Lung (tissue), 17 donors: ENCODE measurements at places on chromosomes 6 and 20.
A peak's percentile ranks its signal among the peaks of the same experiment; 100 is the strongest.

- no peak for DNase-seq
Measured at GRCh38 chr6:27168586-27169443, 78.7 kb upstream of the PRSS16 start.

GRCh38 chr6:18207438-18207837 lies 52.2 kb downstream of the KDM1B start:
- DNase-seq: peak; percentile 39

DNA sequence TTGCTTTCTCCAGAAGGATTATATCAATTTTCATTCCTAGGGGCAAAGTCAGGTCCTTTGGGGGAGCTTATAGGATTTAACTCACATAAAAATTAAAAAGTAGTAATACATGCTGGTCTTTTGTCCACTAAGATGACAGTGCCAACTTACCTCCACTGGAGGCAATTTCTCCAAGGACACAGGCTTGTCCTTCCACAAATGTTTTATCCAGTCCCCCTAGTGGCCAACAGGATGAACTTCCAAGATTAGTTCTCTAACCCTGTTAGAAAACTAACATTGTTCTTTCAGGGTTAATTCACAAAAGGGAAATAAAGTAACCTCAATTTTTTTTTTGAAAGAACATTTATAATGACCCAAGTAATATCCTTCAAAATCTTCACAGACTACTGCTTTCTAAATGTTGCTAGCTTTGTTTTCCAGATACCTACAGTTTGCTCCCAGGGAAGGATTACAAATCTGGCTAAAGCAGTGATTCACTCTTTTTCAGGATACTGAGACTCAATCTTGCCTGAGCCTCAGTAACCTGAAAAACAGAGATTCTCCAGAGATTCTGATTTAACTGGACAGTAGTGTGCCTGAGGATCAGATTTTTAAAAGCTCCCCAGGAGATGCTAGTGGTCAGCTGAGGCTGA lies 31.7 kb upstream of the UBR2 start:
- peak; percentile 77 for DNase-seq

DNA sequence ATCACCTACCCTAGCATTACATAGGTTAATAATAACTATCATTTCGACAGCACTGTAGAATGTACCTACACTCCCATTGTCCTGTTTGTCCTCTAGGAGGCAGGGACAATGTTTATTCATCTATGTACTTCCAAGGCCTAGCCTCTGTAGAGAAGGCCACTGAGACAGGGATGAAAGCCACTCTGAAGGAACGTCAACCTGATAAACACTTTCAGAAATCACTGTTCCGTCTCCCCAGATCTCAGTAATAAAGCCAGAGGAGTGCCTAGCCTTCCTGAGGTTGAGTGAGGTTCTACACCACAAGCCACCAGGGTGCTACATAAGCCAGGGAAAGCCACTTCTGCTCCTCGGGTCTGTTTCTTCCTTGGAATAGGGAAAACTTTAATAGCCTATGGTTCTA lies 44.8 kb downstream of the POPDC3 start:
- DNase-seq: peak; percentile 11

DNA sequence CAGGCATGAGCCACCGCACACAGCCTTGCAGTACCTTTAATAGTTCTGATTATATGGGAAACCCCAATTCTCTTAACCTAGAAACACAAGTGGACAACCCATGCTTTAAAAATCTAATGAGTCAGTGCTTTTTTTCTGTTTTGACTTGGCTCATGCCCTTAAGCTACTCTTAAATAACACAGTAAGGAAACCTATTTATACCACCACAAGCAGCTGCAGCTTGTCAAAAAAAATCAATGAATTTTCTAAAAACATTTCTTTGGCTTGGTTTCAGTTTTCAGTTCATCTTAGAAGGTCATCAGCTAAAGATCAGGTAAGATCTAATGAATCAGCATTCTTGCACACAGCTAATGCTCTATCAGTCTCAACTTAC lies 124.1 kb upstream of the DST start:
- peak; percentile 50 for DNase-seq

DNA sequence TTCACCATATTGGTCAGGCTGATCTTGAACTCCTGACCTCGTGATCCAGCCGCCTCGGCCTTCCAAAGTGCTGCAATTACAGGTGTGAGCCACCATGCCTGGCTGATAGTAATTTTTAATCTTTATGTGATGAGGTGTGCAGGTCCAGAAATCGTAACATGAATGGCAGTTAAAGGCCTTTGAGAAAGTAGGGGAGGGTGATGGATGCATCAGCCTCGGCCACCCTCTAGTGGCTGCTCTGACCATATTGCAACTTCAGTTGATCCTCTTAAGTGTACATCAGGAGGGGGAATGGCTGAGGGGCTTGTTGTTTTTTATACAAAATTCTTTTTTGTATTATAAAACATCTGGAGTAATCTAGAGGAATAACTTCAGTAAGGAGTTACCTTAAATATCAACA lies 193.0 kb downstream of the ZFAND3 start:
- DNase-seq: peak; percentile 44

- no peak for DNase-seq
Measured at GRCh38 chr6:39965751-39966150, 31.5 kb upstream of the MOCS1 start.

DNA sequence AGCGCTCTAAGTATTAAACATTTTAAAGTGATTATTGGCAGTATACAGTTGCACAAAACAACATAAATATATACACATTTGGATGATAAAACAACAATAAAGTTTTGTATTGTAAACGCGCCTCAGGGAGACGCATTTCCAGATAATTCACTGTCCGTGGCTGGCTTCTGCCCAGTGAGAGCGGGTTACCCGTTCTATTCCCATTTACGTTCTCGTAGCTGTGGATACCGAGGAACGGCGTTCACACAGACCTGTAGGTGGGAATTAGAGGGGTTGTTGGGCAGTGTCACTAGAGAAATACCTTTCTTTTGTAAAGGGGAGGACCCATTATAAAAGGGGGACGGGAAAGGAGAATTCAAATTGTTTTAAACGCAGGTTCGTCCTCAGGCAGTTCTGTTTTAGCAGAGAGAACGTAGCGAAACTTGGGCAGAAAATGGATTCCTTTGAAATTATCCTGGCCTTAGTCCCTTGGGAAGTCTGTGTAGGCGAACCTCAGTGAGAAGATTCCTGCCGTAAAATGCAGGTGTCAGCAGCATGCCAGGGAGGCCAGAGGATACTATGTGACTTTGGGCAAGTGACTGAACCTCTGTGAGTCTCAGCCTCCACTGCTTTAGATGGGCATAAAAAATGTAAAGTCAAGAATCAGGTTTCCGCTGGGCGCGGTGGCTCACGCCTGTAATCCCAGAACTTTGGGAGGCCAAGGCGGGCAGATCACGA lies 756 bp downstream of the MTG2 start:
- DNase-seq: no peak

GRCh38 chr6:90687775-90688380 lies 101.0 kb upstream of the MAP3K7 start:
- no peak for DNase-seq

- no peak for DNase-seq
Measured at GRCh38 chr20:8601542-8601912, 467.4 kb upstream of the PLCB4 start.

DNA sequence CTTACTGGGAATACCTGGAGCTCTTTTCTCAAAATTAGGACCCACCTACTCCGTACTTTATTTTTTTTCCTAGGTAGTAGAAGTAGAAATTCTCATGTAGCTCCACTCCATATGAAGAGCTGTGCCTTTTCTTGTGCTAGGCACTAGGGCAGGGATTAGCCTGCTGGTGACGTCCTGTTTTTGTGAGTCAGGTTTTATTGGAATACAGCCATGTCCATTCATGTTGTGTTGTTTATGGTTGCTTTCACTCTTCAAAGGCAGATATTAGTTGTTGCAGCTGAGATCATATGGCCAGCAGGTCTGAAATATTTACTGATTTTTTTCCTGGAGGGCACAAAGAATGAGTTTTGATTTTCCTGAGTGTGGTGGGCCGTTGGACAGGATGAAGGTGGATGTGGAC lies 20.5 kb downstream of the XRN2 start:
- no peak for DNase-seq

DNA sequence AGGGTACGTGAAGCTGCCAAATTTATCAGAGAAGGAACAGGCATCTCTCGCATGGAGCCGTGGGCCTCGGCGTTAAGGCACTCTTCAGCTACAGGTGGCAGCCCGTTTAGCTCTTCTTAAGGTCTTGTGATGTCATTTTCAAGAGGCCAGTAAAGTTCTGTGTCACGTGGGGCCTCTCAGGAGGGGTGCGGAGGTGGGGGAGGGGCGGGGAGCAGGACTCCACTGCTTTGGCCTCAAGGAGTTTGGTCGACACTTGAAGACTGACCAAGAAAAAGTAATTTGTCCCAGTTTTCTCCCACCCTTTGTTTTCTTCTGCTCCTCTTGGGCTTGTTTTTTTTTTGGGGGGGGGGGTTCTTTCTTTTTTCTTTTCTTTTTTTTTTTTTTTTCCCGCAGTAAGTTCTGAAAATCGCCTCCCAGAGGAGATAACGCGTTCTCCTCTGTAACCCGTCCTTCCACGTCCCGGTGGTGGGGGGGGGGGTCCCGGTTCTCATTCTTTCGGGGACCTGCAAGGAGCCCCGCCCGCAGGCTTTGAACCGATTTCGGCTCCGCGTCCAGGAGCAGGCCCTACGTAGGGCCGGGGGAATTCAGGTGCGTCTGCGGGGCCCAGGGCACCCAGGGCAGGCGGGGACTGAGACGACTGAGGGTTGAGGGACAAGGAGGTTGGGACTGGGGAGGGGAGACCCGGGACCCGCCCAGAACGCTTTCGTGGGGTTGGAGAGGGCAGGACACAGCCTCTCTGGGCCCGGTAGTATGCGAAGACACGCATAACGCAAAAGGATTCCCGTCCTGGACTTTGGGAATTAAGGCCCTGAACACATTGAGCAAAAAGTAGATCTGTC lies 26.0 kb downstream of the GPX6 start:
- peak; percentile 87 for DNase-seq

DNA sequence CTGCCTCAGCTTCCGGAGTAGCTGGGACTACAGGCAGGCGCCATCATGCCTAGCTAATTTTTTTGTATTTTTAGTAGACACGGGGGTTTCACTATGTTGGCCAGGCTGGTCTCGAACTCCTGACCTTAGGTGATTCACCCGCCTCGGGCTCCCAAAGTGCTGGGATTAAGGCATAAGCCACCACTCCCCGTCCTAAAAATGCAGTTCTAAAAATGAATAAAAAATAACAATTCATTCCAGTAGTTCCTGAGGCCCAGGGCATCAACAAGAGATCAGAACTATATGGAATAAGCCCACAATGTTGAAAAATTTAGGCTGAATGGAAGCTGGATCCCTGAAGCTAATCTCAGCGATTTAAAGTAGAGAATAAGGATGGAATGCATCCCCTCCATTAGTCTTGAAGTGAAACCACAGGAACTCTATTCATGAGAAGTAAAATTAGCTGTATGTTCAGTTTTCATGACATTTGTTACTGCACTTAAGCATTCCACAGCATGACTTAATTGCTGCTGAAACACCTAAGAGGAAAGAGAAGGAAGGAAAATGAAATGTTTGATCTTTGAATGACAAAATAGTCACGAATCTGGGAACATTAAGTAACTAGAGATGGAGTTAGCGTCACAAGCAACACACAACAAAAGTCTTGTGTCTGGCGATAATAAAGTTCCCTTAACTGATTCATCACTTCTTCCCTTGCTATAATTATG lies 80.4 kb upstream of the RIPOR2 start:
- peak; percentile 53 for DNase-seq

GRCh38 chr6:5280920-5281319 lies 19.6 kb downstream of the FARS2 start:
- no peak for DNase-seq

GRCh38 chr6:29723666-29724588 lies 693 bp downstream of the HLA-F start:
- DNase-seq: no peak

DNA sequence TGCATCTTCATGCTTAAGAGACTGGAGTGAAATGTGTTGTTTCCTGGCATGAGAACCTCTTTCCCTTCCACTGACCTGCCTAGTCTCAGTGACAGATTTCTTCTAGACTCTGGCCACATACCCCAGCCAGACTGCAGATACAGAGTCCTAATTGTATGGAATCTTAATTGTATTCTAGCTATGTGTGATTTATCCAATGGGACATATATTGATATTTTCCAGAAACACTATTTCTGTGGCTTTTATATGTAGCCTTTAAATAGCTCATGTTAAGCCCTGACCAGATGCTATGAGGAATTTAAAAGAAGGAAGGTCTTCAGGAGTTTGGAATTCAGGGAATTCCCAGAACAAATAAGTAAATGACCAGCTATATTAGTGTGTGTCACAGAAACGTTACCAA lies 99.0 kb downstream of the FIG4 start:
- DNase-seq: no peak

GRCh38 chr6:6224933-6225486 lies 95.5 kb downstream of the F13A1 start:
- DNase-seq: no peak

GRCh38 chr6:161038229-161039031 lies 46.9 kb downstream of the MAP3K4 start:
- peak; percentile 84 for DNase-seq

DNA sequence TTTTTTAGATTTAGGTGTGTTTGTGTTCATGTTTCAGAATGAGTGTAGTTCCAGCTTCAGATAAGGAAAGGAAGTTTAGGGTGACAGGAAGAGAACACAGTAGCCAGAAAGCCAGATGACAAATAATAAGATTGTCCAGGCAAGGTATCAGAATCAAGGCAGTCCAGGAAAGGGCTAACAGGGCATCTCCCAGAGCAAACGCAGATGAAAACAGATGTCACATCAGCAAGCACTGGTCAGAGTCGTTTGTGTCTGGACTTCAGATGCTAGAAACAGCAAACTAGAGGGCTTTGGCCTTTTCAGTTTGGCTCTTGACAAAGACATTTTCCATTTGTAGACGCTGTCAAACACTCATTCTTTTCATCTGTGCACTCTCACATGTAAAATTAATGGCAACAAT lies 65.5 kb downstream of the VIP start:
- no peak for DNase-seq

GRCh38 chr6:32741031-32741960 lies at the start of gene HLA-DQA2:
Gene HLA-DQA2 (plus strand): TSS chr6:32741391. CDS start chr6:32741444, 53 bp downstream.
- DNase-seq: no peak

DNA sequence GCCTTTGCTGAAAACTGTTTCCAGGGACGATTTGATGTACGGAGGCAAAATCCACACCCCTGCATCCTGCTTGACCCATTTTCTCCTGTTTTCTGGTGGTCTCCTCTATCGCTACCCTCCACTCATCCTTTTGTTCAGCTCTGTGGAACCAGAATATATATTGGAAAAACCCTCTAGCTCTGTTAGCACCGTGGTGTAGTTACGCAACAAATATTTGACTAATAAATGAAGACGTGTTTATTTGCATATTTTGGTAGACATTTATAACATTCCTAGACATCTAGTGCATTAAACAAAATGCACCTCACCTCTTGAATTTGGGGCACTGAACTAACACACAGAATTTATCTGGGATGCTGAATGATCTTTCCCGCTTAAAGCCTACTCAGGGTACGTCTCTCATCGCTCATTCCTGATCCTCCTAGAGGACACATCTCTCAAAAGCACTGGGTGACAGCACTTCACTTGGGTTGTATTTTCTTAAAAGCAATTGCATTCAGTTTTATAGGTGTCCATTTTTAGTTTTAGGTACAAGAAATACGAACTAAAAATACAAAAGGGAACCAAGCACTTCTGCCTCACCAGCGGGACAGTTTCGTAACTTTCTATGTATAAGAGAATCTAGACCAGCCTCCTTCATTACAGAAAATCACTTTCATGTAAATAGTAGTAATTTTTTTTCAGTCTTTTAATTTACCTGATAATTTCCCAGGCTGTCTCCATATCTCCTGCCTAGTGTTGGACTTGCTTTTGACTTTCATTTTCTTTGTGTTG lies 59.2 kb downstream of the SNRNP48 start:
- DNase-seq: no peak
